ENCODE measurements at places on chromosomes 16 and 17.
A peak's percentile ranks its signal among the peaks of the same experiment; 100 is the strongest.

DNA sequence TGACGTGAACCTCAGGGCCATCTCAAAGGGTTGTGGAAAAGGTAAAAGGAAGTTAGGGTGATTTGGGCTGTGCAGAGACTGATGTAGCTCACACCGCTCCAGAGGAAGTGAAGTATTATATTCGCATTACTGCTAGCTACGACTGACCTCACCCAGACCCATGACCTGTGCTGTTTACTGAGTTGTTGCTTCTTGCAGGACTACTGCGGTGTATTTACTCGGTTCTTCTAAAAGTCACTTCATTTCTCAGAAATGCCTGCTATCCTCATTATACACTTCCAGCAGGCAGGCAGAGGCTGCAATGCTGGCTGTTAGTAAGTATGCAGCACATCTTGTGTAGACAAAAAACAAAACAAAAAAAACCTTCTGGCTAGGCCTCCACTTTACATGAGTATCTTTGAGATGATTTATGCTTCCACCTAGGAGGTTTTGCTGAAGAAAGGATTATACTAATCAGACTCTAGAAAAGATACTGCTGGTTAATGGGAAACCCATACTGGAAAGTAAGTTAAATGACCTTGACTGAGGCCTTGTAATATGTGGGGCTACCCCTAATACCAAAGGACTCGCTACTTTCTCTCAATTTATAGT lies 76.0 kb downstream of the CREBBP start:
- no peak for DNase-seq

DNA sequence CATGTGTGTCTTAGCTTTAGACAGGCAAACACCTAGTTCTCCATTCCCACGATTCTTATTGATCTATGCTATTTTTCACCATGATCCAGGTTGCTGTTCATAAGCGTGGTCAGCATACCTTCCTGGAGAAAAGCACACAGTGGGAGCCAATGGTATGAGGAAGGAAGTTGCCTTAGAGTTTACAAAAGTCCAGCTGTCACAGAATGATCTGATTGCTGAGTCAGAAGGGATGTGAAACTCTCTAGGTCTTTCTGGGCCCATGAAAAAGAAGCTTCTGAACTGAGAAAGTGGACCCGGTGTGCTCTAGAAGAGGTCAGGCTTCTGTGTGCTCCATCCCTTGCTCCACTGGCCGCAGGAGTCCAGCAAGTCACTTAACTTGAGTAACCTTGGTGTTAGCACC lies 71.0 kb upstream of the CCL1 start:
- no peak for DNase-seq

- DNase-seq, result peak; percentile 67
Measured at GRCh38 chr16:67441271-67441753, 10.4 kb downstream of the HSD11B2 start.

DNA sequence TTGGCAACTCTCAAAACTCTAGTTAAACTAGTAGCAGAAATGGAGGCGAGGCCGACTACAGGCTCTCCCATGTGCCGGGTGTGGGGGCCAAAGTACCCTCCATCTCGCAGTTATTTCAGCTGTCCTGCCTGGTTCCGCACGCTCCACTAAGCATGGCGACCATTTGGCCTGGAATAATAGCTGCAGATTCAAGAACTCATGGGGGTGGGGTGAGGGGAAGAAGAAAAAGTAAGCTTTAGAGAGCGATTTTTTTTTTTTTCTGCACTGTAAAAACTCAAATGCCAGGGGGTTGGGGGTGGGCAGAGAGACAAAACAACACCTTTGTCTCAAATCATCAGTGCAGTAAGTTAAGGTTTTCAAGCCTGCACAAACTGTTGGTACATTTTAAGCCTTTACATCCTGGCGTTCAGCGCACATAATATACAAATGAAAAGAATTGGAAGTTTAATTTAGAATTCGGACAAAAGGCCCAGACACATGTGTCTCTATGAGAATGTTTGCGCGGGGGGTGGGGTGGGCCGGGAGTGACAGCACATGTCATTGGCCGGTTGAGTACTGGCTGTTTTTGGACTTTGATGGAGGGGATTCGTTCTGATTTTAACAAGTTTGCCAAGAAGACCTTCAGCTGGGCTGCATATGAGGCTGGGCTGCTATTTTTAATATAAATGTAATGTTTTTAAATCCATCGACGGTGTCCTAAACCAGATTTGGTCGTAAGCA lies 694.7 kb upstream of the SALL1 start:
- no peak for DNase-seq

DNA sequence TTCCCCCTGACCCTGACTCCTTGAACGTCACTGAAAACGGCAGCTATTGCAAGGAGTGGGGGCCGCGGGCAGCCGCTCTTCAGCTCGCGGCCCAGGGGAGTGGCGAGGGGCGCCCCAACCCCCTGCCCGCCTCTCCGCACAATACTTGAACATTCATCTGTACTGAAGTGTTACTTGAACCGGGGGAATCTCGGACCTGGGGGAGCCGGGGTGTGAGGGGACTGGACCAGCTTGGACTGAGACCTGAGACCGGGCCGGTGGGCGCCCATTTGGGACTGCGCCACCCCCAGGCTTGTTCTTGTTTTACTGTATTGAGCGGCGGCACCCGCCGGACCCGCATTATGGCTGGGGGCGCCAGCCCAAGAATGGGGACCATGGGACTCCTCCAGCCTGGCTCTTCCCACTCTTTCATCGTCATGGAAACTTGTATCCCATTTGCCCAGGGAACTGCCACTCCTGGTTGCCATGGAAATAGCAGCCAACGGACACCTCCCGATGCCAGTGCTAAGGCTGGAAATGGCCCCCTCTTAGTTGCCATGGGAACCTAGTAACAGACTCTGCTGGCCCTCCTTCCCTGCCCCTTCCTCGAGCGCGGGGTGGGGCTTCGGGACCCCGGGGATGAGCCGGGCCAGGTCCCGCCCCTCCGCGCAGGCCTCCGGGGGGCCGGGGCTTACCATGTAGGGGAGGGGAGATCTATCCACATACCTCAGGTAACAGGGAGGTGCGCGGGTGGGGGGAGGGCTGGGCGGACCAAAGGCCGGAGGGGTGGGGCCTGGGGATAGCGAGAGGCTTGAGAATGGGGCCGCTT lies 805 bp upstream of the ORAI3 start:
- DNase-seq, result peak; percentile 46

DNA sequence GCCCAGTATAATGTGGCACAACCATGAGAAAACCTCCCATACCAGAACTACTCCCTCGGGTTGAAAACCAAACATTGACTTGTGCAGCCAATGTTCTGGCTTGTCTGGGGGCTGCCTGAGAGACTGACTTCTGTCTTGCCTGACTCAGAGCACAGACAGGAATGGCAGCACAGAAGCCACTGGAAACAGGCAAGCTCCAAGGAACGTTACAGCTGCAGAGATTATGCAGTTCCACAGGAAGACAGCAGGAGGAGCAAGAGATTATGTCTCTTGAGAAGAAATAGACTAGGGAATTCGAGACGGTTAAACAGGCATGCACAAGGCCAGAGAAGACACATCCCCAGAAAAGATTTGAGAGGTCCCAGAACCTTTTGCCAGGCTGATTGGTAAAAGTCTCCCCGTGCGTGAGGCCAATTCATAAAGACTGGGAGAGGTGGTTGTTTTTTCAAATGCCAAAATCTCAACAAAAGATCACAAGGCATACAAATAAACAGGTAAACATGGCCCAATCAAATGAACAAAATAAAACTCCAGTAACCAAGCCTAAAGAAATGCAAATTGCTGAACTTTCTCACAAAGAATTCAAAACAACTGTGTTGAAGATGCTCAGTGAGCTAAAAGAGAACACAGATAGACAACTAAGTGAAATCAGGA lies 90.6 kb upstream of the CDH5 start:
- DNase-seq, result peak; percentile 36

All from NCI-H345 (cell line).